Uterine smooth muscle cell (primary cell): ENCODE measurements at places on chromosomes 1 and 21. TPM values are rescaled to one million over a fixed set of nuclear protein-coding genes. Genes with fewer than 3 reads are reported as not detected.

AVPR1B gene
- not detected in 2 replicates for total RNA-seq

C1orf21 gene
- 36.3 and 37.1 TPM in 2 replicates for total RNA-seq

GPR153 gene
- total RNA-seq, result 3.0 and 7.9 TPM in 2 replicates

DHRS3 gene
- 94.1 and 147 TPM in 2 replicates for total RNA-seq

FCER1A gene
- total RNA-seq, result not detected in 2 replicates

KRTAP13-4 gene
- total RNA-seq, result not detected in 2 replicates

HCRTR1 gene
- total RNA-seq, result not detected in 2 replicates

YY1AP1 gene
- total RNA-seq, result 39.4 and 43.1 TPM in 2 replicates

CYP2J2 gene
- 0.12 and 0.33 TPM in 2 replicates for total RNA-seq

LAX1 gene
- total RNA-seq, result under 0.01 TPM in 1 of 2 replicates, not detected in the other

TEKT2 gene
- total RNA-seq, result 0.11 and 0.12 TPM in 2 replicates

STPG1 gene
- total RNA-seq, result 4.6 and 7.0 TPM in 2 replicates

SIK1 gene
- 0.66 and 1.1 TPM in 2 replicates for total RNA-seq

UBE2U gene
- total RNA-seq, result not detected in 2 replicates

CYP4X1 gene
- not detected in 2 replicates for total RNA-seq
